ENCODE measurements at places on chromosomes 1 and 21.

GRCh38 chr1:192861860-192862259, 53.0 kb downstream of the RGS2 start:
- no peak for DNase-seq

DNA sequence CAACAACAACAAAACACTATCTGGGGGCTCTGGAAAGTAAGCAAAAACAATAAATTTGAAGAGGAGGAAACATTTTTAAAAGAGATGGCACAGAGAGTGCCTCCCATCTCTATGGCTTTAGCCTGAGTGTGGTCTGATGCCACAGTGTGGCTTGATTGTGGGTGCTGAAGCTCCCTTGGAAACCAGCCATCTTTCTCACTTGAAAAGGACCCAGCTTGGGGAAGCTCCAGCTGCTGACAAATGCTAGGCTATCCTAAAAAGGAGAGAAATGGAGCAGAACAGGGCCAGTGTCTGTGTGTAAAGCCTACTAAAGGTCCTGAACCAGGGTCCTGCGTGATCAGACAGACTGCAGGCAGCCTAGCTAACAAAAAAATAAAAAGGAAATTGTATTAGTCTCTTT, 642.0 kb upstream of the PTBP2 start:
- DNase-seq: no peak

GRCh38 chr1:42931108-42931539, 27.5 kb downstream of the SLC2A1 start:
- DNase-seq: peak; percentile 72

GRCh38 chr1:172108161-172108893, 267.0 kb downstream of the DNM3 start:
- no peak for DNase-seq

GRCh38 chr1:246161626-246162025, 345.5 kb downstream of the SMYD3 start:
- no peak for DNase-seq

DNA sequence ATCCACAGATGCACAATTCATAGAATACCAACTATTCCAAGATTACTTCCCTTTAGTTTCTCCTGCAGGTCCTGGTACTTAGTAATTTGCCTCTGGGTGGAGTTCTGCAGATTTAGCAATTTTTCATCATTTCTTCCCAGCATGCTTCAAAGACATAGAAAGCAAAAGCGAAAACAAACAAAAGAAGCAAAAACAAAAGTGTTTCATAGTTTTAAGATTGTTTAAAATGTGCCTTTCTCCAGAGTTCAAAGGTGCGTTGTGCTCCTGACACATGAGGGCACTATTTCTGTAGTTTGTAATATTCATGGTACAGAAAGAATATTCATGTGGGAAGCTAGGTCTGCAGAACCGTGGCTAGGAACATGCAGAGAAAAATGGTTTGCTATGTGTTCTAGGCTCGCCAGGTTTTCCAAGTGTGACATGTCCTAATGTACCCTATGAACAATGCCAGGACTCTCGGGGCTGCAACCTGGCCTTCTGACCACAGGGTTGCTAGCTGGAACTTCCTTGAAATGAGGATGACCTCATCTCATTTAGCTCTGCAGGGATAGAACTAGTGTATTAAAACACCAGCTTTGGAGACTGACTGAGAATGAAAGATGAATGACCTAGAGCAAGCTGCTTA, 30.0 kb upstream of the RCSD1 start:
- DNase-seq: peak; percentile 78

DNA sequence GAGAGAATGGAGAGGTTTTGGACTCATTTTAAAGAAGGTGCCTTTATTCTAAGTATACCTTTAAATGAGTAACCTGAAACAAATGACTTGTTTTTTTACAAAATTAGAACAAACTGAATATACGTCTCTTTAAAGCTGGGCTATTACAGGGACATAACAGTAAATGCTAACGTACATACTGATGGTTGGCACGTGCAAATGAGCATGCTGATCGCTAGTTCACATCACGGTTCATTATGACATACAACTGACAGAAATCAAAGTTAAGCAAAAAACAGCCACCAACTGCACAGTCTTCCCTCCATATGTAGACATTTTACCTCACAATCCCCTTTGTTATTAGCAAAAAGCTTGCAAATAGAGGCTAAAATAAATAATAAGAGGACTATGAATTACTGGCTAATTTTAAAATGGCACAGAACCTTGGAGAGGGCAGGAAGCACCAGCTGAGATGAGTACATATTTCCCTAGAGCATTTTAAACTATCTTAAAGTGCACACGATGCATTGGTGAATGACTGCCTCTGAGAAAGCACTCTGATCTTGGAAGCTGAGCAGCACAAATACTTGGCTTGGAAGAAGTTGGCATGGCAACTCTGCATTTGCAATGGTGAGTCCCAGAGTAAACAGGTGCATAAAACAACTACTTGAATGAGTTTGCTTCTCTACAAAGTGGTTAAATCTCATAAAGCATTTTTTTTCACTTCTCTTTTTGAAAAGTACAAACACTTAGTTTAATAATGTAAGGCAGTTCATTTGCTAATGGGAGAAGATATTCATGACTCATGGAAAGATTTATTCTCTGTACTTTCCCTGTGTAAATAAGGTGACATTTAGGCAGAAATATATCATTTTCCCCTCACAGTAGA, 204.7 kb downstream of the LHX8 start:
- no peak for DNase-seq

DNA sequence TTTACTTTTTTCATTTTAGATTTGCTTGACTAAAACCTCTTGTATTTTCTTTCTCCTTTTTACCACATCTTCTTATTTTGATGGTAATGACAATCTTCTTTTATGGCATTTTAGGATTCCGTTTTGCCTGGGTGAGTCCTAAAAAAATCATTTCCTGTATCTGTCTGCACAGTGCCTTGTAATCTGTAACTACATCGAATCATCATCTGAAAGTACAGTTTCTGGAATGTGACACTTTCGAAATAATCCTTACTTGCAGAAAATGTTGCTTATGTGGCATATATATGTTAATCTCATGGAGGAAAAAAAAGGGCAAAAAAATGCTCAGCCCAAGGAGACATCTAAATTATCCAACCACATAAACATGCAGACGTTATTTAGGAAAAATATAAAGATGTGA, 29.0 kb downstream of the GREM2 start:
- DNase-seq: no peak

GRCh38 chr1:156499842-156500542, 583 bp downstream of the MEF2D start:
- DNase-seq: no peak

DNA sequence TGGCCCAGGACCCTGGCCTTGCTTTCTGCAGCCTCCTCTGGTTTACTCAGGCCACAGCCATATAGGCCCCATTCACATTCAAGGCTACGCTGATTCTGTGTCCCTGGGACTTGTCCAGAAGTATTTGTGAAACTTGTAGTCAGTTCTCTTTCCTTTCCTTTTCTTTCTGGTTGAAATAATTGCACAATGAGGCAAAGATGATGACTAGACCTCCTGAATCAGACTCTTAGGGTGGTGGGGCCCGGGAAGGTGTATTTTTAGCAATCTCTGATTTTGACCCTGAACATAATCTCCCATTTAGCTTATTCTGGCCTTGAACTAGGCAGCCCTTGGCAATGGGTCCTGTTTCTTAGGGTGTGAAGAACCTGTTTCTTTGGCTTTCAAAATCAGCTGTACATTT, 39.9 kb downstream of the STUM start:
- no peak for DNase-seq

- no peak for DNase-seq
These were observed 103.5 kb upstream of the ZBTB40 start for GRCh38 chr1:22347854-22348760.

Measured in inflammatory macrophage (primary cell).